ENCODE measurements at places on chromosomes 12 and 14.

DNA sequence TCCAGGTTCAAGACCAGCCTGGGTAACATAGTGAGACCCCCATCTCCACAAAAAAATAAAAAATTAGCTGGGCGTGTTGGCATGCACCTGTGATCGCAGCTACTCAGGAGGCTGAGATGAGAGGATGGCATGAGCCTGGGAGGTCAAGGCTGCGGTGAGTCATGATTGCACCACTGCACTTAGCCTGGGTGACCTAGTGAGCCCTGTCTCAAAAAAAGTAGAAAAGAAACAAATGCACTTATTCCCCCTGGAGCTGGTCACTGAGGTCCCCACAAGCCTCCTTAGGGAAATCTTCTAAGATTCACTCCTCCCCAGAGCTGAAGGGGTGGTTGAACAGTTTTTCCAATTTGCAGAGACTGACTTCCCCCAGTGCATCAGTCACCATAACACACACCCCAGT lies 1.6 kb downstream of the CD9 start:
- peak; percentile 18 for DNase-seq

- DNase-seq: no peak
These were observed 171.6 kb upstream of the PDE3A start for GRCh38 chr12:20196767-20197166.

GRCh38 chr14:68884031-68885030 lies 91.5 kb upstream of the ZFP36L1 start:
- DNase-seq: peak; percentile 64

DNA sequence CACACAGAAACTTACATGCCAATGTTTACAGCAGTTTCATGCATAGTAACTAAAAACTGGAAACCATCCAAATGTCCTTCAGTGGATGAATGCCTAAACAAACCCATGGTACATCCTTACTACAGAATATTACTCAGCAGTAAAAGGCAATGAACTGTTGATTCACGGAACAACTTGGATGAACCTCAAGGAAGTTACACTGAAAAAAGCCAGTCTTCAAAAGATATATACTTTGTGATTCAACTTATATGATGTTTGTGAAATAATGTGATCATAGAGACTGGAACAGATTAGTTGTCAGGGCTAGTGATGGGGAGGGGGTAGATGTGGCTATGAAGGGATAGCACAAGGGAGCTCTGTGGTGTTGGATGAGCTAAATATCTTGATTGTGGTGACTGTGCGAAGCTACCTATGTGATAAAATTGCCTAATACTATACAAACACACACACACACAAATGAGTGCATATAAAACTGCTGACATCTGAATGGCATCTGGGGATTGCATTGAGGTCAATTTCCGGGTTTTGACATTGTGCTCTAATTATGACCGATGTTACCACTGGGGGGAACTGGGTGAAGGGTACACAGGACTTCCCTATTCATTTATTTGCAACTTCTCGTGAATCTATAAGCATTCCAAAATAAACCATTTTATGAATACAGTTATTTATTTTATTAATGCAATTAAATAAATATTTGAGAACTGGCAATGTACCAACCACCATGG lies 94.3 kb downstream of the RIN3 start:
- DNase-seq: no peak

GRCh38 chr12:91093341-91093740 lies 18.0 kb downstream of the LUM start:
- no peak for DNase-seq

- peak; percentile 52 for DNase-seq
These were observed at the start of gene NEUROD4 for GRCh38 chr12:55019784-55020183. Gene NEUROD4 (plus strand): TSS chr12:55019974. CDS start chr12:55026440, 6,466 bp downstream.

- no peak for DNase-seq
These were observed 190.1 kb downstream of the TTC8 start for GRCh38 chr14:89014569-89014850.

- DNase-seq: peak; percentile 74
These were observed 36.3 kb downstream of the LIMA1 start for GRCh38 chr12:50246873-50247612.

DNA sequence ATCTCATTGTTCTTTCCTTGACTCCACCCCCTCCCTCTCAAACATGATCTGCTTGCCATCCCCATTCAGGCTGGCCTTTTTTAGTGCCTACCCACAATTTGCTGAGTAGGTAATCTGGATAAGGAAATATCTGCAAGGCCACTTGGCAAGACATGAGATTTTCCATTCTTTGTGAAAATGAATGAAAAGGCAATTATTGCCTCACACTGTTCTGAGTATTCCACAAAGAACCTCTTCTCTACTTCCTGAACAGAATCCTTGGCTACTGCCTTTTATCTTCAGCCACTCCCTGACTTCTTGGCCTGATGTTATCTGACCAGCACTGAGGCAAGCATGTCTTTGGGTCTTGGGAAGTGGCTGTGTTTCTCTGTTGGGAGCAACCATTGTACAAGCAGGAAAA lies 263.2 kb upstream of the ATP2B1 start:
- peak; percentile 26 for DNase-seq

GRCh38 chr12:72084880-72085279 lies 146.2 kb downstream of the TPH2 start:
- DNase-seq: no peak

- DNase-seq: peak; percentile 96
These were observed 227.3 kb downstream of the KTN1 start for GRCh38 chr14:55807053-55807880.

GRCh38 chr14:32077081-32078022 lies at the start of gene ARHGAP5:
Gene ARHGAP5 (plus strand): TSS chr14:32077304. CDS start chr14:32090670, 13,366 bp downstream.
- no peak for DNase-seq

DNA sequence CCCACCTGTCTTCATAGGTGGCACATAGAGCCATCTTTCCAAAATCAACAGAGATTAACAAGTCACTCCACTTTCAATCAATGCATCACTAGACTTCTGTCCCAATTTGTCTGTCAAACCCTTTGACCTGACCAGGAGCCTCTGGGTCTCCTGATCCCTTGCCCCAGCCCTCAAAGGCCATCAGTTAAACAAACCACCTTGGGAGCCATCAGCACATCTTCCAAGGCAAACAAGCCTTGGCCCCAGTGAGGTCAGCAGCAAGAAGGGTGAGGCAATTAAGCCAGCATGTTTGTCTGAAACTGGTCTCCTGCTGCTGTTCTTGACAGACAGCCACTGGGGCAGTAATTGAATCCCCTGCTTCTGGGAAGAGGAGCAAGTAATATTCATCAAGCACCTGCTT lies 742.8 kb upstream of the TBX3 start:
- DNase-seq: no peak

GRCh38 chr14:101090976-101091375 lies 187.5 kb upstream of the RTL1 start:
- DNase-seq: no peak

DNA sequence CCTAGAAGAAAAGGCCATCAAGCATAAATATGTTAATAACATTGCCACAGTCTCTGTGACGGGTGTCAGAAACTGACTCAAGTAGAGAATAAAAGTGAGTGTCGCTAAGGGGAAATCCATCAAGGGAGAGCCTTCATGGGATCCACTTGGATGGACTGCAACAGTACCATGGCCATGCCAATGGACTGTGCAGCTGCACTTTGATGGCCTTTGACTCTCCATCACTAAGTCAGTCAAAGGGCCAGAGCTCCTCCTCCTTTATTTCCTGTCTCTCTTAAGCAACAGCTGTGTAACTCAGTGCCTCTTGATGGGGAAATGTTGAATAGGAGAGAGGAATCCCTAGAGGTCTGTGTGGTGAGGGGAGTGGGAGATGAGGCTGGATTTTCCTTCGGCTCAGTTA lies 335.2 kb downstream of the BMP4 start:
- DNase-seq: no peak

- DNase-seq: no peak
These were observed 23.2 kb downstream of the TTC9 start for GRCh38 chr14:70664698-70665447.

GRCh38 chr14:47949006-47949405 lies 273.6 kb upstream of the MDGA2 start:
- DNase-seq: no peak

DNA sequence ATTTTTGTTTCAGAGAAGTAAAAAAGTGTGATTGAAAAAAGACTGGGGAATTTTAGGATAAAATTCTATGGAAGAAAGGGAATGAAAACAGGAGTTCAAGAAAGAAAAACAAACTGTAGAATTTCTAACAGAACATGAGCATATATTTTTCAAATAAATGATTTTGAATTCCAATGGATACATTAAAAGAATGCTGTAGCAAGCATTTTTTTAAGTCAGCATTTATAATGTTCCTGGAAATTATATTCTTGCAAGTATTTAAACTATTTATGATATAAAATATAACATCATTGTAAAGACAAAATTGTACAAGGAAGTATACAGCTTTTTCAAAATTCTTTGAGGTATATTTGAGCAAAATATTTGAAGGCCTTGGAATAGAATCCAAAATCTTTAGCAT lies 450.7 kb downstream of the AEBP2 start:
- no peak for DNase-seq

GRCh38 chr12:20527417-20528163 lies 159.3 kb downstream of the PDE3A start:
- no peak for DNase-seq

DNA sequence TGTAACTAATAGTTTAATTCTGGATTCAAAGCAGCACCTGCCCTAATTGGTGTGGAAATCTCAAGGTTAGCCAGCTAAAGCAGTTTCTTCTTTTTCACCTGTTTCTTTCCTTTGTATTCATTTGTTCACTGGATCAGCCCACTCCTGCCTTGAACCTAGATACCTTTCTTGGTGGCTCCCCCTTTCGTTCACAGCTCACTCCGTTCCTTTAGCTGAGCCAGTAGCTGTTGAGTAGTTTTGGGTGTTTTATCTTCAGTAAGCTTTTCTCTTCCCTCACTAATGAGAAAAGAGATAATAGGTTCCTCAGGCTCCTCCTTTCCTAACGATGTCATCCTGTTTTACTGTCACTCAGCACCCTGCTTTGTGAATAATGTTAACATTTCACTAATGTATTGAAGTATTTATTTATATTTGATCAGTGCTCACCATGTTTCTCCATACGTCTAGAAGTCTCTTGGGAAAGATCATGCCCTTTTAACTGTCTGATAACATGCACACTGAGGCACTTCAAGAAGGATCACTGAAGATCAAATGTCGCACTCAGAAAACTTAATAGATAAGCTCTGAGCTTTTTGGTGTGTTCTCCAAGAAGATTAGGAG lies 121.1 kb downstream of the TGFB3 start:
- DNase-seq: no peak

- DNase-seq: no peak
These were observed 352.7 kb downstream of the AEBP2 start for GRCh38 chr12:19792028-19792427.

DNA sequence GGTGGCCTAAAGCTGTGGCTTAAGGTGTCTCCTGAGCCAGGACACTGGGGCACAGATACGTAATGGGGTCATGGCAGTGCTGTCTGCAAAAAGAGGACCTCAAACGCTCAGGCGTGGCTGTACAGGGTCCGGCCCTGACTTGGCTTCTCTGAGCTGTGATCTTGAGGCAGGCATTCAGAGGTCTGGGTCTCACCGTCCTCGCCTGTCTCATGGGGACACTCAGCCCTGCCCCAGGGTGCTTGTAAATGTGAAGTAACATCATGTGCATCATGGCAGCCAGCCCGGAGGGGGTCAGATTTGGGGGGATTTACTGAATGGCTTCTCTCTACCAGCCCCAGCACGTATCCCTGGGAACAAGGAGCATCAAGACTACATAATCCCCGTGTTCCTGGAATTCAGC lies 28.8 kb downstream of the DIO3 start:
- DNase-seq: no peak

- no peak for DNase-seq
These were observed 12.9 kb downstream of the GLRX5 start for GRCh38 chr14:95547626-95548327.

- DNase-seq: no peak
These were observed 21.0 kb upstream of the MYL2 start for GRCh38 chr12:110941391-110941790.

DNA sequence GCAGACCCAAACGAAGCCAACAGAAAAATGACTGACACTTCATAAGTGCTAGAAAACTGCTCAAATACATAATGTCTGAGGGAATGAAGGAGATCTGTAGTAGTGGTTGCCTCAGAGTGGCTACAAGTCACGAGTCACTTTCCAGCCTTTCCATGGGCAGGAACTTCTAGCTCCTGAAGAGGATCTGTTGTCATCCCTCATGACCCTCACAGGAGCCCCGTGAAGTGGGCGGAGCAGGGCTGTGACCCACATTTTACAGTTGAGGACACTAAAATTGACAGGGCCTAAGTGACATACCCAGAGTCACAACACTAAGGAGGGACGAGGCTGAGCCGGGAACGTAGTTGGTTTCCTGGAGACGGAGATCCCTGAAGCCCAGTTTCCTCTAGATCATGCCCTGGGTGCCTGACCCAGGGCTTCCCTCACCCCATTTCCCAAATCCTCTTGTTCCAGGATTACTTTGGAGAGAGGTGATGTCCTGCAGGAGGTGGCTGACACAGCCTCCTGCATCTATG lies 45.8 kb upstream of the P2RX7 start:
- no peak for DNase-seq

DNA sequence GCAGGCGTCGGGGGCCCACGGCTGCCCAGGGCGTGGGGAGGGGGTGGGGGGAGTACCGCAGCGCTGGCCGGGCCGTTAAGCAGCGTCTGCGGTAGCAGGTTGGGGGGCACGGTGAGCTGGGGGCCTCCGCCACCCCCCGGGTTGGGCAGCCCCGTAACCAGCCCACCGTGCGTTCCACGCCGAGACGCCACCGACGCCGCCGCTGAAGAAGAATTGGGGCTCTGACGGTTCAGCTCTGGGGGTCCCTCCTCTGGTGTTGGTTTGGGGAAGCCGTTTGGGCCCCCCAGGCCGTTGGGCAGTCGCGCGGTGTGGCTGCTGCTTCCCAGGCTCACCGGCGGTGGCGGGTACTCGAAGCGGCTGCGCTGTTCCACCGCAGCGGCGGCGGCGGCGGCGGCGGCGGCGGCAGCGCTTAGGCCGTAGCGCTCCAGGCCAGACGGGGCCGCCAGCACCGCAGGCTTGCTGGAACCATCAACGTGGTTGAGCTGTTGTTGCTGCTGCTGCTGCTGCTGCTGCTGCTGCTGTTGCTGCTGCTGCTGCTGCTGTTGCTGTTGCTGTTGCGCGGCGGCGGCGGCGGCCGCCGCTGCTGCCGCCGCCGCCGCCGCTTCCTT lies 1.5 kb downstream of the IRF2BPL start:
- peak; percentile 64 for DNase-seq

DNA sequence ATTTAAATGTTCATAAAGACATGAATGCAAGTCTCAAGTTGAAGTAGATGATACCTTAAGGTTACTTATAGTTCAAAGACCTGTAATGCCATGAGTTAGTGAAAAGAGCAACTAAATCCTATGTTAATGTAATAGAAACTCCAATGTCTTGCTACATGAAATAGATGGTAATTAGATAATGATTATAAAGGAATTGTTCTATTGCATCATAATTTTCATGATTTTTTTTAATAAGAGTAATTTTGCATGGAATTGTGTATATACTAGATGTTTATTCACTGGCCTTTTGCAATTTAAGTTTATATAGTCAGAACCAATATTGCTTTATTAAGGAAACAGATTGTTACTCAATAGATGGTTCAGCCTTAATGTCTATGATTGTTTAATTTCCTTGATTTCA lies 115.5 kb upstream of the SYT10 start:
- no peak for DNase-seq

- DNase-seq: no peak
These were observed 141.6 kb downstream of the ITPR2 start for GRCh38 chr12:26691234-26691970.

- DNase-seq: no peak
These were observed 15.4 kb upstream of the BCL11B start for GRCh38 chr14:99287269-99287942.

GRCh38 chr14:92563359-92563758 lies 49.8 kb downstream of the RIN3 start:
- no peak for DNase-seq

GRCh38 chr14:23237772-23238594 lies at the start of gene RNF212B:
Gene RNF212B (plus strand): TSS chr14:23237936. CDS start chr14:23240346, 2,410 bp downstream.
- peak; percentile 94 for DNase-seq

Data from left cardiac atrium (tissue), 4 donors.